ENCODE measurements at places on chromosomes 12 and 14. TPM values are rescaled to one million over a fixed set of nuclear protein-coding genes. Genes with fewer than 3 reads are reported as not detected.

- no peak for DNase-seq
Measured at GRCh38 chr14:93986955-93987354, 10.1 kb upstream of the CCDC197 start.

- peak; percentile 80 for DNase-seq
Measured at GRCh38 chr14:60723907-60724618, at the start of gene SIX4. TSS of gene SIX4 (minus strand) at chr14:60724351. CDS start at chr14:60724074, 277 bp downstream.

GRCh38 chr14:105257464-105257863, 9.1 kb downstream of the BTBD6 start:
- DNase-seq = no peak

The APOLD1 gene
- total RNA-seq = 26.8 TPM

GRCh38 chr12:93336291-93336741, 41.4 kb upstream of the NUDT4 start:
- no peak for DNase-seq

DNA sequence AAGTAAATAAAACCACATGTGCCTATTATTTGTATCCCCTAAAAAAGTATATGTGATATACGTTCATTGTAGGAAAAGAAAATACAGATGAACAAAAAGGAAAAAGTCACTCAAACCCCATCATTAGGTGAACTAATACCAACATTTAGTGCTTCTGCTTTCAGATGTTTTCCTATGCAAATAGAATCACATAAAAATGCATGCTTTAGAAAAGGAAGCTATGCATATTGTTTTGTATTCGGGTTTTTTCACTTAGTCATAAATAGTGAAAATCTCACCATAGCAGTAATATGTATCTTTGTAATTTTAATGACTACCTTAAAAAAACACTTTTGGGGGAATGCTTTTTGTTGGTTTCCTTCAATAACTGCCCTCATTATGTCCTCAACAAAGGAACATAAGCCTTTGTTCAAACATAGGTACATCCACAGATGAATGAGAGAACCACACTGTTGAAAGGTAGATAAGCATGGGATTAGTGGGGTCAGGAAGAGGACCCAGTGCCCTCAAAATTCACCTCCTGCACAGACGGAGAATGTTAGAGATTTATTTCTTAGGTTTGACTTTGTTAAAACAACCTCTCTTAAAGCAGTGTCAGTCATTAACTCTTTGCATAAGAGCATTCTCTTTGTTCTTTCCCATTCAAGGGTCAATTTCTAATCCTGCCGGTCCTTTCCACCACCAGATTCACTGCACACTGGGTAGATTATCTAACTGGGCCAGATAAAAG, 6.5 kb downstream of the AMDHD1 start:
- no peak for DNase-seq

DNA sequence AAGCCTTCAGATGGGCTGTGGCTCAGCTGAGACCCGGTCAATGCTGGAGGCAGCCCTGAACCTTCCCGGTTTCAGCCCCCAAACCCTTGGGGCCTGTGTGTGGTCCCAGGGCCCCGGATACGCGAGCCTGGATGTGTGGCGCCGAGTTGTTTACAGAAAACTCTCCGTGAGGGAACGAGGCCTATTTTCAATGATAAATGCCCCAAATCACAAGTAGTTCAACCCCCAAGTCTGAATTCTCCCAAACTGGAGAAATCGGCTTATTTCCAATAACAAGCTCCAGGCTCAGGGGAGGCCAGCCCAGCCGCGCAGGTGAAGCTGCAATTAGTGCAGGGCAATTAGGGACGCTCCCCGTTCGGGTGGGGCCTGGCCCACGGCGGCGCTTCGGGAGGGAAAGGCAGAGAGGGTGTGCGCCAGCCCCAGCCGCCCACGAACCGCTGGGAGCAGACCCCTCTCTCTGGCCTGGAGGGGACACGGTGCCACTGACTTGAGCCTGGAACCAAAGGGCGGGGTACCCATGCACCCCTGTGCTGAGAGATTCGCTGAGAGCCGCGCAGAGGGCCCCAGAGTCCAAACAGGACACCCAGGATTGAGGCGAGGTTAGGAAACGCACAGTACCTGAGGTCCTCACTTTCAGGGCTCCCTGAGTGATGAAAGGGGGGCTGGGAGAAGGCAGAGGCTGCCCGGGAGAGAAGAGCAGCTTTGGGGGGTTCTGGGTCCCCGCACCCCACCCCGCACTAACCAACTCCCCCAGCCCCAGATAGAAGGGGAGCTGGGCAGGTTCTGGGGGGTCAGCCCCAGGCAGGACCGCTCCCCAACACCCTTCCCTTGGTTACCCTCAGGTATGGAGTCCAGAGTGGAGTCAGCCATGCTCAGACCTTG, 14.2 kb upstream of the ANKRD9 start:
- no peak for DNase-seq

- no peak for DNase-seq
Measured at GRCh38 chr12:132266802-132267201, 62.6 kb downstream of the GALNT9 start.

GRCh38 chr12:113766131-113766878, 199.8 kb downstream of the RBM19 start:
- DNase-seq = no peak

DNA sequence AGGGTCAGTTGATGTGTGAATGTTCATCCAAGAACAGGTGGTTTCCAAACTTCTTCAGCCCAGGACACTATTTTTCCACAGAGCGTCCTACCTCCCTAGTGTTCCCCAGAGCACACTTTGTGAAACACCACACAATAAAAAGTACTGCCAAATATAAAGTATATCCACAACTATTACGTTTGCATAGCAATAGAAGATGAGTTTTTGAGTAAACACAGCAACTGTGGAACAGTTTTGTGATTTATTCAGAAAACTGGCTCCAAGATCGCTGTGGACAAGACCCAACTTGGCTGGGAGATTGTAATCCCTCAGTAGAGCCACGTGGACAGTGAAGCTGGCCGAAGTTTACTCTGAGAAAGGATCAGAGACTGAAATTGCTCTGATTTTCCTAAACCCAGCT, 14.5 kb upstream of the MAP1LC3B2 start:
- no peak for DNase-seq

DNA sequence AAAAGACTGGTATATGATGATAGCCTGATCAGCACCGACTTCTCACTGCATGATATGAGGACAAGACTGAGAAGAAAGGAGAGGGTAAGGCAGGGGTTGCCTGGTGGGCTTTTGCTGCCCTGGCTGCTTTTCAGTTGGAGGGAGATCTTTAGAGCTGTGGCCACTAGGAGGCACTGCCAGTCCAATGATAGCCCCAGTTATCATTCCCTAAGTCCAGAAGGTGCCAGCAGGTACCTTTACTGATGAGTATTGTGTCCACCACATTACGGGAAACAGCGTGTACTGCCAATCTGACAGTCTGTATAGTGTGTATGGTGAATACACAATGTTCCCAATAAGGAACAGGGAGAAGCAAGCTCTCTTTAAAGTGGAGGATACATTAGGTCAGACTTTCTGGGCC, 55.8 kb upstream of the CCDC175 start:
- peak; percentile 69 for DNase-seq

DNA sequence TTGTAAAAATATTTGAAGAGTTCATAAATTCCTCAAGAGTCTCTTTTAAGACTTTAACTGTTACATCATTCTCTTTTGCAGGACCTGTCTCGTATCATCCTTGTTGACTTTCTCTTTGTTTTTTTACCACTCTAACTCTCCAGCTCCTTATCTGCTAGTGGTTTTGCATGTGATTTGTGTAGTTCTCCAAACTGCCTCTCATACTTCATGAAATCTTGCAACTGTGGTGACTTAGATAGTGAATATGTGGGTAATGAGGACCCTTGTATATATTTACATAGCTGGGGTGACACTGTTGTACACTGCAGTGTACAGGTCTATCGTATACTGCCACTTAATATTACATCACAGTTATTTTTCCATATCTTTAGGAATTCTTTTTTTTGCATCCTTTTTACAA, 40.2 kb upstream of the EMP1 start:
- no peak for DNase-seq

The PTPRB gene
- total RNA-seq = 112 TPM

The CCDC91 gene
- 6.3 TPM for total RNA-seq

The ANGEL1 gene
- 4.4 TPM for total RNA-seq

The METTL3 gene
- 66.9 TPM for total RNA-seq

- DNase-seq = no peak
Measured at GRCh38 chr12:127752802-127753201, 514.2 kb upstream of the TMEM132C start.

DNA sequence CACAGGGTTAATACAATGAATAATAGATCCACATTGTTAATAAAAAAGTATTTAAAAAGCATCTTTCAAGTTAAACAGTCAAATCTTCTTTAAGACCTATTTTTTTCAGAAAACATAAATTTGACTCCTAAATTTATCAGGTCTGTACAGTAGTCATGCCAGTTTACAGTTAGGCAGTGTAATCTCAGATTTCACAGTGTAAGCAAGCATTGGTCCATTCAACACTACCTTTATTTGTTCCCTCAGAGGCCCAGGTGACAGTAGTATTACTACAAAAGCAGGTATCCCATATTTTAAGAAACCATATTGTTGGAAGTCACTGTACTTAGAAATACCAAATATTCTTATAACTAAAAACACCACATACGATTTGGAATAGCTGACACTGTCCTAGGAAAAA, 6.1 kb downstream of the ATP2B1 start:
- DNase-seq = no peak

DNA sequence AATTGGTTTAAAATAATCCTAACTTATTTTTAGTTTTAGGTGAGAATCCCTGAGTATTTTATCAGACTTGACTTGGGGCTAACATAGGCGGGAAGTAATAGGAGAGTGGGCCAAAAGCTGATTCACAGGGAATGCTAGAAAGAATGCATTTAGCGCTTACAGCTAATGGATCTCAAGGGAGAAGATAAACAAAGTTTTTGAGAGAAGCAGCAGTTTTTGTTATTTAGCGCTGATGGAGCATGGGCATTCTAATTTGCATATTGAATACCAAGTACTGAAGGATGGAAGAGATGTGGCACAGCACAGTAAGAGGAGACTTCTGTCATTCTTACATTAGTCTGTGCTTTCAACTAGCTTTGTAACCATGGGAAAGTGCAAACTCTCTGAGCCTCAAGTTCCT, 436.0 kb upstream of the FBXO33 start:
- no peak for DNase-seq

- DNase-seq = no peak
Measured at GRCh38 chr14:72850360-72850759, 43.5 kb downstream of the DPF3 start.

GRCh38 chr12:42854208-42854607, 264.7 kb upstream of the PRICKLE1 start:
- no peak for DNase-seq

GRCh38 chr14:100372357-100373048, 49.4 kb downstream of the SLC25A47 start:
- peak; percentile 56 for DNase-seq

- DNase-seq = no peak
Measured at GRCh38 chr12:65662590-65662989, 161.7 kb upstream of the HMGA2 start.

The VRTN gene
- total RNA-seq = not detected

DNA sequence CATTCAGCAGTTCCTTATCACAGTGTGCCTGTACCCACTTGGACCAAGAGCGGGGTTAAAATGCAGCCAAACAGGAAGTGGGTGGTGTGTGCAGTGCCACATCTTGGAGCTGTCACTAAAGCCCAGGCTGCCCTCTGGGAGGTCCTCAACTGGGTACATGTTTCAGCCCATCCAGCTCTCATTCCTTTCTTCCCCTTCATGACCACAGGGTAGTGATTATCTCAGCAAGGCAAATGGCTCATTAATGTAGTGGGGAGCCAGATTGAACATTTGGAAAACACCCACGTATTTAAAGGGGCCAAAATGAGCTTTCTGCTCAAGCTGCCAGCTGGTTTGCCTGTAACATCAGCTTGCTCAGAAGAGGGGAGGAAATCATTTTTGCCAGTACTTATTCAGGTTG, 210.8 kb upstream of the BTG1 start:
- DNase-seq = no peak

The FGF23 gene
- total RNA-seq = not detected

DNA sequence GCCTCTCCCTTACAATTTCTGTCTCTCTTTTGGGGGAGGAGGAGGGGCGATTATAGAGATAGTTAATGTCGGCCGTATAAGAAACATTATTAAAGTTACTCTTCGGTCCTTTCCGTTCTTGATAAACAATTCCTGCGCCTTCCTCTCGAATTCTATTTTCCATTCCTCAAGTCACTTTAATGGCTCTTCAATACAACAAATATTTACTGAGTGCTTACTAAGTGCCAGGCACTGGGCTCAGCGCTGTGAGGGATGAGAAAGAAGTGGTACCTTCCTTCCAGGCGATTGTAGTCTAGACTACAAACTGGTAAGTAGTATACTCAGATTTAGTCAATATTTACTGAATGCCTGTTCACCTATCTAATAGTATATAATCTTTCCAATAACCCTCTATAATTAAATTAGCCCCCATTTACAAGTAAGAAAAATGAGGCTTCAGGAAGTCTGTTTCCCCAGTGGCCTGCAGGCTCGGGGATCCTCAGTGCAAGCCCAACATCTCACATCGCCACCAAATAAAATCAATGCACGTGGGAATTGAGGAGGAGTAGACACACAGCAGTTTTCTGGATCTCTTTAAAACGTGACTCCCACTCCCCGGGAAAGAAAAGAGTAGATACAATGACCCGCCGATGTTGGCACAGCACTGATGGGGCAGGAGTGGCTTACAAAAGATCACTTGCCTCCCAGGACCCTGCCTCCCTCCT, 589 bp upstream of the ZNF219 start:
- DNase-seq = no peak

All from lung microvascular endothelial cell (primary cell).